ENCODE measurements at places on chromosomes 1 and 21.
A peak's percentile ranks its signal among the peaks of the same experiment; 100 is the strongest.

DNA sequence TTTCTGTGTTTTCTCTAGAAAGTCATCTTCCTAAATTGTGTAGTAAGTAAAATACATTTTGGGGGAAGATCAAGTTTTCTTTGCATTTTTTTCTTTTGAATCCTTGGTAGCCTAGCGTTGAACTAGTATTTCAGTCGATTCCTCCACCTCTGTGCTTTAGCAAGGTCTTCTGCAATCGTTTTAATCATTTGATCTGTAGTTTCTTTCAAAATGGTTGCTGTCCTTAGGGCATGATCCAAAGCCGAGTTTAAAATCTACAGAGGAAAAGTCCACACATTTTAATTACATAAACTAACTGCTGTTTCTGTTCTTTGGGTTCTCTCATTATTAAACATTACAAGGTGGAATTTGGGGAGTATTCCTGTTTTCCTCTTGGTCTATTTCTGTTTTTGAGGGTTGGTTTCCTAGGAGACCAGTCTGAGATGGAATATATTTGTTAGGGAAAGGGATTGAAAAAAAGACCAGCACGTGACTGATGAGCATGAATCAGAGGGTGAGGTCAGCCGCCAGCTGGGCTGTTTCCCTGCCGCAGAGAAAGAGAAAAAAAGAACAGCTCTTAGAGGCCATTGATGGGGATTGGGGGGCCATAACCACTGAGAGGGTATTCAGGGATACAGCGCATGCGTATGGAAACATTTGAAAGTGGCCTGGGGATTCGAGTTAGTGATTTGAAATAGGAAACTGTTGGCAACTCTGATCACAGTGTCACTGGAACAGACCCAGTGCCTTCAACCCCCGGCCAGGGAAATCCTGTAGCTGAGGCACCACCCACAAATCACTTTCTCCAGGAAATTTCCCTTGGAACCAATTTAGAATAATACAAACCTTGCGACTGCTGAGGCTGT, 40.6 kb downstream of the AKNAD1 start:
- DNase-seq = peak; percentile 96

DNA sequence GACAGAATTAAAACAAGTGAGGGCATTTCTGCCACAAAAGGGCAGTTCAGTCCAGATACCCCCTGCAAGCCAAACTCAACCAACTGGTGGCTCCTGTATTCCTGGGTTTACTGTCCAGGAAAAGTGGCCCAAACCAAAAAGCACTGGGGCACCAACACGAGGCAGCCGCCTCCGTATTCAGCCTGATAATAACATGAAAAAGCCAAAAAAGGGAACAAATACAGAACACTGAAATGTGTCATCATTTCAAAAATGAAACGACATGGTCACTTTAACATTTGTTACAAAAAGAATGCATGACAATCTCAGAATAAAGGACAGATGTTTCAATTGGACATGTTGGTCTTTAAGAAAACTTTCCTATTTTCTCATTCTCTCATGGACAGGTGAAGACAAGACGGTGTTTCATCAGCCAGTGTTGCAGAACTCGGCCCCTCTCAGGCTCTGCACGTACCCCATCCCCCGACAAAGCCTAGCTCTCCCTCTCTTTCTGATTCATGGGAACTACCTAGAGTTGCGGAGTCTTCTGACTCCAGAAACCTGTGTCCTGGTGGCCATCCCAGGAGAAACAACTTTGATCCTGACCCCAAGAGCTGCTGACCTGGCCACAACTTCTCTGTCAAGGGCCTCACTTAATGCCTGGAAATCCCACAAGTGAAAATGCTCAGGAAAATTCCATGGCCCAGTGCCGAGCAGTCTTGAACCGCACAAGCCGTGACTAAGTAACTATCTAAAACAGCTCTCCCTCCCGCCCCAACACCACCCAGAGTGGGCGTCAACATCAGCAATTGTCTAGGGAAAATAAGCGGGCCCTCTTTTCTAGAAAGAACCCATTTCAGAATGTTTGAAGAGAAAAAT, 27.1 kb downstream of the ZBTB17 start:
- DNase-seq = peak; percentile 77

- no peak for DNase-seq
Measured at GRCh38 chr1:84973498-84974334, 23.2 kb downstream of the MCOLN2 start.

- DNase-seq = no peak
Measured at GRCh38 chr1:163361123-163361934, 39.6 kb downstream of the NUF2 start.

GRCh38 chr1:108077991-108078390, 113.0 kb upstream of the VAV3 start:
- DNase-seq = no peak

DNA sequence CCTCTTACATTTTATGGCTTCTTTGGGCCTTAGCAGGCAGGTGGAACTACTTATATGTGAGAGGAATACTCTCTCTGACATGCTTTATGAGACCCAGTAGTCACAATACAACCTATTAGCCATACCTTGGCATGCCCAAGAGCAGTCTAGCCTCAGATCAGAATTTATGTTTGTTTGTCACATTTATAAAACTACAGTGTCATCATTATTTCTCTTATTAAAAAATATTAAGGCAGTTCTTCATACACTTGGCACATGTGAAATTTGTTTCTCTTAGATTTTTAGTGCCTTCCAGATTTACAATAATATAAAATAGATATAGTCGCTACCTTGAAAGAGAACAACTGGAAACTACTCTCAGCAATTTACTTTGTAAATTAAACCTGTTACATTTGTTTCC, 118.5 kb downstream of the LRRC40 start:
- DNase-seq = no peak

DNA sequence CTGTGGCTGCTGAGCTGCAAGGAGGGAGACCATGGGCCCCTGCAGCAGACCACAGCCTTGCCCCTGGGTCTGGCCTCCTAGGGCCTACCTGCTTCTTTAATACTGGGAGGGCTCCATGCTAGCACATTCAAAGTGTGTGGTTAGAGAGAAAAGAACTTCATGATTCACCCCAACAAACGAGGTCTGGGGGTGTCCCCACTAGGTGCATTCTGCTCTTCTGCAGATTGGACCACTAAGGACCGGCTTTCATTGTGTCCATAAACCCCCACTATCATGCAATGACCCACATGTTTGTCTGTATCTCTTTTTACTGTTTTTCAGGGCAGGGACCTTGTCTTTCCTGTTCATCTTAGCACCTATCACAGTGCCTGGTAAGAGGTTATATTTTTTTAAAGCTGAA, 185.4 kb downstream of the OMA1 start:
- no peak for DNase-seq

DNA sequence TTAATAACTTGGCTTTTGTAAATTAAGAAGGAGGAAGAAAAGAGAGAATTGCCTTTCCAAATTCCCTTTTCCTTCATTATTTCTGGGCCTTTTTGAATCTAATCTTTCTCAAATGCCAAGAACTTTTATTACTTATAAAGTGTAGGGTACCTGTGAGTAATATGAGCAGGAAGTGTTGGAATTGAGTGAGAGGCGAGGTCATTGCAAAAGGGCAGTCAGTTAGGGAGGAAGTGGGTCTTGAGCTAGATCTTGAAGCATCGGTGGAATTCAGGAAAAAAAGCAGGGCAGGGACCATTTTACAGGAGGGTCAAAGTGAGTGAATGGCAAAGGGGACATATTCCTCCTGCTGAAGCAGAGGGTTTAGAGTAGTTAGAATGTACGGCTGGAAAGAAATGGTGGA, 23.4 kb downstream of the DDI2 start:
- no peak for DNase-seq

DNA sequence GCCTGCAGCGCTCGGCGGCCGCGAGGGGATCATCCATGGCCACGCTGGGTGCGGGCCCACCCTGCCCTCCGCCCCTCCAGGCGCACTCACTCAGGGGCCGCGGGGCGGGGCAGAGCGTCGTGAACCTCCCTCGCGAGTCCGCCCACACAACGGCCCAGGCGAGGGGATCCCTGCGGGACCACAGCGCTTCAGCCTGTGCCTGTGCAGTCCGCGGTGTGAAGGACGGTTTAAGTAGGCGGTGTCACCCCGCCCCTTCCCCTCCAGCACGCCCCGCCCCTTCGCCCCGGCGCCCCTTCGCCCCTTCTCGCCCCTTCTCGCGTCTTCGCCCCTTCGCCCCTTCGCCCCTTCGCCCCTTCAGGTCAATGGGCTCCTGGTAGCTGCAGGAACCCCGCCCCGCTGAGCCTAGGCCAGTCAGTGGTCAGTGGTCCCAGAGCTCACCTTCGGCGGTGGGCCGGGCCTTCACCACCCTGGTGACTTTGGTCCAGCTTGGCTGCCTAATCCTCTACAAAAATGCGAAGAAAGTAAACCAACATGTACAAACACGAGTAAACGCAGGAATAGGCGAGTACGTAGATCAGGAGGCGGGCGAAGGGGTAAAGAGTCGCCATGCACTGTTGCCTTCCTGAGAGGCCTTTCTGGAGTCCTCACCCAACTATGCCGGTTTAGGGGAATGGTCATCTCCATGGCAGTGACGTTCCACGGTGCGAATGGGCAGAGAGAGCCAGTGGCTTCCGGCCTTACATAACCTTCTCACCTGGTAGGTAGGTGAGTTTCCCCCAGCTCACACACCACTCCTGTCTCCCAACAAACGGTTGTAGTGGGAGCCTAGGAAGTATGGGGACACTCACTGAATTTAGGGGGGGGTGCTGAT, 19.6 kb upstream of the DMRTB1 start:
- no peak for DNase-seq

- peak; percentile 24 for DNase-seq
Measured at GRCh38 chr1:76868916-76869315, 1.6 kb downstream of the ST6GALNAC5 start.

DNA sequence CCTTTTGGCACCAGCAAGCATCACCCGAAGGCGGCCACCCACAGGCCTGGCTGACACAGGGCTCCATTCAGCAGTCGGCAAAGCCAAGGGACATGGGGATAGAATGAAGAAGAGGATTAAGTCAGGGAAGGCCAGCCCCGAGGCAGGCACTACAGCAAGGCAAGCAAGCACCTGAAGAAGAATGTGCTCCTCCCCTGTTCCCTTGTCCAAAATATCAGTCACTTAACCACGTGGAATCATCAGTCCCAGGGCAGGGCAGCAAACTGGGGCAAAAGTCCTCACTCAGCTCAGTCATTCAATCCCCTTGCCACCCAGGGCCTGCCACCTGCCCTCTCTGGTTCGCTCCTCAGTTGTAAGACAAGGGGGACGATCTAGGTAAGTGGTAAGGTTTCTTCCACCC, 9.3 kb downstream of the KANK4 start:
- DNase-seq = no peak

DNA sequence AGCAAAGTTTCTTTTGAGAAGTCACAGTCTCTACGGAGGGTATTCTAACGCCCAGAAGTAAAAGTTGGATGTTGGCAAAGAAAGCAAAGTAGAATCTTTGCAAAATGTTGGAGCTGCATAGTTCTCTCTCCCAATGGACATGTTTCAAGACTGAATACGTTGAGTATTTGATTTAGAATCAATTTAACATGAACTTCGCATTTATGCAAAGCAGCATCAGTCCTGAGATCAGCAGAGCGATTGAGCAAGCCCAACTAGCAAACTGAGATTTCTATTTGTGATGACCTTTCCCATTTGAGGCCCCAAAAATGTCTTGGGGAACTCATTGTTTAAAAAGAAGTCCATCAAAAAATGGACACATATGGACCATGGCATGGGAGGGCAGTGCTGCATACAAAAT, 8.0 kb downstream of the RUNX1 start:
- no peak for DNase-seq

- DNase-seq = no peak
Measured at GRCh38 chr1:185573162-185573561, 161.0 kb upstream of the HMCN1 start.

GRCh38 chr1:52629325-52629643, 3.7 kb upstream of the SHISAL2A start:
- DNase-seq = peak; percentile 37

DNA sequence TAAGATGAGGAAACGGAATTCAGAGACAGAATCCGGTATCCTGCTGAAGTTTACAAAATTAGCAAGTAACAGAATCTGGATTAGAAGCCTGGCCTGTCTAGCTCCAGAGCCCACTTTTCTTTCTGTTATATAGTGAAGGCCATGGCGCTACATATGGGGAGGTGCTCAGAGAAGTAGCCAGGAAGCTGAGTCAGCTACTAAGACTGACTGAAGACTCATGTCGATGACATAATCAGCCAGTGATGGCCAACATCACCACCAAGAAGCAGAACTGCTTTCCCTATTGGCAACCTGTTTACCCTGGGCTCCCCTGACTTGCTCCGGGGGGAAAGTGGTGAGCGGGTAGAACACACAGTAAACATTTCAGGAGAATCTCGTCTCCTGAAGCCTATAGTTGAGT, 18.8 kb downstream of the LRRC52 start:
- DNase-seq = no peak

GRCh38 chr1:25080294-25081209, 150.5 kb upstream of the RUNX3 start:
- DNase-seq = no peak

- DNase-seq = no peak
Measured at GRCh38 chr1:235351441-235351840, 15.8 kb upstream of the TBCE start.

GRCh38 chr1:161838362-161838761, 72.2 kb downstream of the ATF6 start:
- peak; percentile 27 for DNase-seq

DNA sequence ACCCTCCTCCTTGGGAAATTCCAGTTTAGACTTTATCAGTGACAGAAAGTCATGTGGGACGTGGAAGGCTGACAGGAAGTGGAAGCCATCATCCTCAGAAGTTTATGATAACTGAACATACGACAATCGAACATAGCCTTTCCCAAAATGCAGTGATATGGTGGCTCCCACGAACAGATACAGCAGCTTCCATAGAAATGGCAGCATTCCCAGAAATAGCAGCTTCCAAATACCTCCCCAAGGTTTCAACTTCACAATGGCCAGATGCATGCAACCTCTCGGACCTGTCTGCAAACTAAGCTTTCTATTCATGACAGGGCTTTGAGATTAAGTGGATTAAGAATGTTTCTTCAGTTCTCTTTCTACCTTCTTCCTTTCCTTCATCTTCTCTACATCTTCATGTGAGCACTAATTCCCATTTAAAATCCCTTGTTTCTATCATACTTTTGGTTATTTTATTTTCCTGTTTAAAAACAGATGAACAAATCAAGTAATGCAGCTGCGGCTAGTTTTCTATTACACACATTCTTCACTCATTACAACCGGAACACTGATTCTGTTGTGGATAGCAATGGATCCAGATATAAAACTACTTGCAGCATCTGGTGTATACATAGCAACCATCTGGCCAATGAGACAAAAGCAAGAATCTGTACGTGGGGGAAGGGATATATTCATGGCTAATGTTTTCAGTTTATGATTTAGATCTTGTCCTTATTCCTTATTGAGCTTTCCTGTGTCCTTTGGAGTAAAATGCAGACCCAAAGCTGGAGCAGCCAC, 304.8 kb downstream of the BRINP3 start:
- DNase-seq = peak; percentile 57

GRCh38 chr1:57672346-57673140, 248.7 kb upstream of the DAB1 start:
- DNase-seq = no peak
